ENCODE measurements at places on chromosomes 2 and 18.

DNA sequence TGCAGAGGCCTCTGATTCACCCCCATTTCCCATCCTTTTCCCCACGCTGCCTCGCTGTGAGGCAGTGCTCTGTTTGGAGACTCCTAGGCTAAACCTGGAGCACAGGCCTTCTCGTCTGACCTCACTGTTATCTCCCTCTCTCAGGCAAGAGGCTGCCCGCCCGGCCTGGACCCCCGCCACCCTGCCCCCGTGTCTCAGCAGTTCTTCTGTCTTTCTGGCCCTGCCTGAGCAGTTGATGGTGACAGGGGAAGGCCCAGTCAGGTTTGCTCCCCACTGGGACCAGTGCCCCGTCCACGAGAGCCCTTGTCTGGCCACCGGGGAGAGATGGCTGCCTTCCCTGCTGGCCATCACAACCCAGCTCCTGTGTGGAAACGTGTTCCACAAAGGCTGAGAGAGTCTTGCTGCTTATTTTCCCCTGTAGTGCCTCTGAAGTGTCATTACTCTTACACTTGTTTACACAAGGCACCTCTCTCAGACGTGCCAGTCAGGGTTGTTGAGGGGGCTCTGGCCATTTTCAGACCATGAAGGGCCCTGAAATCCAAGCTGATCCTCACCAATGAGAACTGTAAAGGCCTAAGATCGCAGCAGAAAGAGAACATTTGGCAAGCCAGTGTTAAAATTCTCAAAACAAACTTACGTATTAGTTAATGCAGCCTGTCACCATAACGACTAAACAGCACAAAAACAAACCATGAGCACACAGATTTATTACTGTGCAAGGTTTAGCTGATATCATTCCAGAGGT, 210.9 kb downstream of the NDUFA10 start:
- no peak overlapping the region for H3K4me3 ChIP-seq
- no peaks in the 10 kb centered on the region for H3K27me3 ChIP-seq
- H3K4me1 ChIP-seq, result no peaks in the 10 kb centered on the region
- DNase-seq, result no peak
- H3K27ac ChIP-seq, result no peak overlapping the region
- H3K36me3 ChIP-seq, result no peaks in the 10 kb centered on the region

DNA sequence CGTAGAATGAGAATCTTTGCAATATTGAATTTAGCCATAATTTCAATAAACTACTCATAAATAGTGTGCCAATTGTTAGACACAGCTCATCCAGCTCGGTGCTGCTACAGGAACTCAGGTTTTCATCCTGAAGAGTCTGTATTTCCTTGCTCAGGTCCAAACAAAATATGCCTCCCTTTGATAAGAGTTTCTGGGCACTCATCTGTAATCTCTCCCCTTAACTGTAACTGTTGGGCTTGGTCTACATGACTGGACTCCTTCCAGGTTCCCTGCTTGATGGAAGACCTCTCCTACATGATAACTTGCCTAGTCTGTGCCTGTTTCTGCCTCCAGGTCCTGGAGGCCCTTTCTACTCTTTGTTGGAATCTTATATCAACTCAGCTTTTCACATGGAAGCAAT, 57.9 kb downstream of the GCA start:
- no peak overlapping the region for H3K4me3 ChIP-seq
- H3K36me3 ChIP-seq, result no peaks in the 10 kb centered on the region
- no peak overlapping the region for H3K27ac ChIP-seq

DNA sequence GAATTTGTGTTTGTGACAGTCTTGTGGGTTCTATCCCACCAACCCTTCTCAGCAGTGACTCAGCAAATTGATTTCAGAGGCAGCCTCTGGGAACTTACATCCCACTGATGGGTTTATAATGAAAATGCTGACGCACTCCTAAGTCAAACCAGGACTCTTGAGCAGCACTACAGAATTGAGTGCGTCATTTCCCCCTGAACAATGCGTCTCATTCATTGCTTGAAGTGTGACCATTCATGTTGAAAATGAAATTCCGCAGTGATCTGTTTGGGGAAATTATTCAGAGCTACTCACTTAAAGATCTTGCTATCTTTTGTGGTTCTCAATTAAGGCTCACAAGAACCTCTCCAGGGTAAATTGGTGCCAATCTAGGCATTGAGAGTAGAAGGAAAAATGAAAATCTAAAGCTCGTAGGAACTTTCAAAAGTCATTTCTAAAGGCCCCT, 417.7 kb upstream of the SLC14A2 start:
- DNase-seq, result peak; percentile 88
- no peaks in the 10 kb centered on the region for H3K36me3 ChIP-seq
- peak overlapping the region; percentile 42 for H3K27ac ChIP-seq
- no peaks in the 10 kb centered on the region for H3K27me3 ChIP-seq

GRCh38 chr2:198283146-198283545, 478.8 kb downstream of the PLCL1 start:
- H3K4me3 ChIP-seq, result no peak overlapping the region
- no peaks in the 10 kb centered on the region for H3K27me3 ChIP-seq
- no peaks in the 10 kb centered on the region for H3K4me1 ChIP-seq

- no peaks in the 10 kb centered on the region for H3K36me3 ChIP-seq
- H3K27ac ChIP-seq, result no peak overlapping the region
- H3K4me3 ChIP-seq, result no peak overlapping the region
- DNase-seq, result no peak
Observed at GRCh38 chr2:50647381-50647780, 384.6 kb downstream of the NRXN1 start.

DNA sequence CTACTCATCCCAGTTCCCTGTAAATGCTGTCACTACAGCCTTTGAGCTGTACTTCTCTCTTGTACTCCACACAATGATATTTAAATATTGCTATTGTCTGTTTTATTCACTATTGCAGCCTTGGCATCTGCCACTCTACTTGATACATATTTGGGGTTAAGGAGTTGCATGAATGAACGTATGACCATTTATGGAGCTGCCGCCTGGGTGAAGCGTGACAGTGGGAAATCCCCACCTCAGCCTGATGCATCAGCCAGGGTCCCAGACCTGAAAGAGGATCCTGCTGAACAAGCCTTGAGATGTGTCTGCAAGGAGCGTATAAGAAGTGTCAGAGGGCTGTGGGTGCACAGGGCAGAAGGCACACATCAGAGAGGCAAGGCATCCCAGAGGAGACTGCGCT, 39.1 kb downstream of the MRPL35 start:
- no peak overlapping the region for H3K4me3 ChIP-seq
- DNase-seq, result peak; percentile 74
- no peak overlapping the region for H3K27ac ChIP-seq
- peaks cover 19% of the 10 kb centered on the region for H3K4me1 ChIP-seq
- no peaks in the 10 kb centered on the region for H3K36me3 ChIP-seq

DNA sequence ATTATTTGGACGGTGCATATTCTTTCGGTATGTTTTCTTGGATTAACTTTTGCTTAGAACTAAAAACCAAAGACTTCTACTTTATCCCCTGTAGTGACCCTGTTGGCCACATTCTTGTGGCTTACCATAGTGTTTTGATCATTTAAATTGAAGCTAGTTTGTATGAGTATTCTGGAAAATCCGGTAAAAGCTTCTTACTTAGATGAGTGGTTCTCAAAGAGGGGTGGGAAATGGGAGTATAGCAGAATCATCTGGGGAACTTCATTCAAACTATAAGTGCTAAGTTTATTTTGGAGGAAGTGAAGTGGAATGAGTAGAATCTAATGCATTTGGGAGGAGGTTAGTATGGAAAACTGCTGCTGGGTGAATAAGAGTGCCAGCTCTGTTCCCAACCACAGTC, 3.8 kb downstream of the PPP1CB start:
- H3K4me3 ChIP-seq, result peak overlapping the region; percentile 53
- H3K4me1 ChIP-seq, result peaks cover 2% of the 10 kb centered on the region
- no peaks in the 10 kb centered on the region for H3K27me3 ChIP-seq
- H3K27ac ChIP-seq, result no peak overlapping the region
- DNase-seq, result no peak

- peaks cover 8% of the 10 kb centered on the region for H3K27me3 ChIP-seq
- DNase-seq, result no peak
- no peaks in the 10 kb centered on the region for H3K4me1 ChIP-seq
- no peak overlapping the region for H3K4me3 ChIP-seq
Observed at GRCh38 chr2:144553379-144553778, 33.5 kb upstream of the ZEB2 start.

GRCh38 chr2:211367293-211367692, 810.9 kb downstream of the CPS1 start:
- no peak for DNase-seq
- H3K4me3 ChIP-seq, result no peak overlapping the region
- no peaks in the 10 kb centered on the region for H3K27me3 ChIP-seq
- H3K36me3 ChIP-seq, result no peaks in the 10 kb centered on the region

DNA sequence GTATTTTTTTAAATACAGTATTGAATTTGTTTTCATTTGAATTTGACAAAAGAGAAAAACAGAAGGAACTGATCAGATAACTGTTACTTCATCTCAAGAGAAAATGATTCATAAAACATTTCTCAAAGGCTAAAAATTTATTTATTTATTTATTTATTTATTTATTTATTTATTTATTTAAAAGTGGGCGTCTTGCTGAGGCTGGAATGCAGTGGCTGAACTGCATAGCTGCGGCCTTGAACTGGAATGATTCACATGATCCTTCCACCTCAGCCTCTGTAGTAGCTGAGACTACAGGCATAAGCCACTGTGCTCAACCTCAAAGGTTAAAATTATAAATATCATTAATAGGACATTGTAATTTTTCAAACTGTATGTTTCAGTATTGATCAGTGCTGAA, 4.5 kb upstream of the PUM2 start:
- H3K4me3 ChIP-seq, result no peak overlapping the region
- H3K27ac ChIP-seq, result no peak overlapping the region
- no peaks in the 10 kb centered on the region for H3K36me3 ChIP-seq
- peaks cover 11% of the 10 kb centered on the region for H3K4me1 ChIP-seq
- no peaks in the 10 kb centered on the region for H3K27me3 ChIP-seq
- DNase-seq, result no peak

DNA sequence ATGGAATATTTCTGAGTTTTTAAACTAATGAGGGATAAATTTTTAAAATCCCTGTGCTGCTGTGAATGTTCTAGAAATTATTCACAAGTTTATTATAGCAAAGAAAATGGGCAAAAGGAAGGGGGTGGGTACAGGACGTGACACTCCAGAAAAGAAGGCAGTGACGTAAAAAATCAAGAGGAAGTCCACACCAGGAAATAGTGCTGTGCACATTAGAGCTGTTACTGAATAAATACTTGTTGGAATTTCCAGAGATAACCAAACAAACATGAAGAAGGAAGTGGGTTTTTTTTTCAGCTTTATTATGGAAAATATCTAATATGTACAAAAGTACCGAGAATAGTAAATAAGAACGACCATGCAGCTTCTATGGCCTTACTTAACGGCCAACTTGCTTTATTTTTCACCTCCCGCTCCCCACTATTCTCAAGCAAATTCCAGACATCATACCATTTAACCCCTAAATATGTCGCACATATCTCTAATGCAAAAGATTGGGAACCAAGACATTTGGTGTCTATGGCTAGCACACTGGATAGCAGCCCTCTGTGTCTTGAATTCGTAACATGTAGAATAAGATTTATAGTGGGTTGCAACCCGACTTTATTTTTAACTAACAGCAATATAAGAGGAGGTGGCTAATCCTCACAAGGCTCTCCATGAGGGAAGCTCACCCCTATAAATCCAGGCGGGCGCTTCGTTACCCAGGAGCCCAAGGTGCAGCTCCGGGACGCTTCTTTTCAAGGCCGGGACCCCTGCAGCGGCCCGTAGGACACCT, 580 bp upstream of the NDUFV2 start:
- peak overlapping the region; percentile 77 for H3K27ac ChIP-seq
- peak overlapping the region; percentile 83 for H3K4me3 ChIP-seq
- DNase-seq, result no peak
- no peaks in the 10 kb centered on the region for H3K27me3 ChIP-seq
- peaks cover 5% of the 10 kb centered on the region for H3K4me1 ChIP-seq

DNA sequence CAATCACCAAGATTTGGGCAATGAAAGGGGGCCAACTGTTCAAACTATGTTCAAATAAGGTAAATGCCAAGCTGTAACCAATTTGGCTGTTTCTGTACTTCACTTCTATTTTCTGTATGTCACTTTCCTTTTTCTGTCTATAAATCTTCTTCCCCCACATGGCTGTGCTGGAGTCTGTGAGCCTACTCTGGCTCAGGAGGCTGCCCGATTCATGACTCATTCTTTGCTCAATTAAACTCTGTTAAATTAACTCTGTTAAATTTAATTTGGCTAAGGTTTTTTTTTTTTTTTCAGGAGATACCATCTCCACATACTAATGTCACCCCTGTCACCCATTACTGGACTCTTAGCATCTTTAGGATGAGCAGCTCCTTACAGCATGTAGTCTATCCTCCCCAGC, 178.8 kb upstream of the TWIST2 start:
- no peaks in the 10 kb centered on the region for H3K4me1 ChIP-seq
- H3K27ac ChIP-seq, result no peak overlapping the region
- DNase-seq, result no peak
- H3K36me3 ChIP-seq, result no peaks in the 10 kb centered on the region
- no peaks in the 10 kb centered on the region for H3K27me3 ChIP-seq
- no peak overlapping the region for H3K4me3 ChIP-seq

GRCh38 chr2:98535971-98536677, 72.2 kb downstream of the COA5 start:
- no peaks in the 10 kb centered on the region for H3K4me1 ChIP-seq
- H3K36me3 ChIP-seq, result peaks cover 34% of the 10 kb centered on the region

DNA sequence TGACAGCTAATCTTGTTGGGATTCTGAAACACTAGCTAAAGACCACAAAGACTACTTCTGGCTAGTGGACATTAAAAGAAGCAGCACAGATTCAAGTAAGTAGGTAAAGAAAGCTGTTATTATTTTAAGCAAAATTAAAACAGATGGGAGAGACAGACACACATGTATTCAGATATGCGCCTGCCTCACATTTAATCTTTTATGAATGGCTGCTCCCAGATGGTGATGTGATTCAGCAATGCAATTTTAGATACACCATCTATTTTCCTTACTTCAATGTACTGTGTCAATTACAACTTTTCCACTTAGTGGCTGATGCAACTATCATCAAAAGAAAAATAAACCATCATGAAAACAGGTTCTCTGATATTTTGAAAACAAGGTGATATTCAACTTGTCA, 133.0 kb upstream of the PGAP1 start:
- no peaks in the 10 kb centered on the region for H3K27me3 ChIP-seq
- H3K4me1 ChIP-seq, result no peaks in the 10 kb centered on the region
- no peak overlapping the region for H3K4me3 ChIP-seq
- H3K27ac ChIP-seq, result no peak overlapping the region
- DNase-seq, result no peak
